ENCODE measurements at places on chromosomes 12 and 14.

DNA sequence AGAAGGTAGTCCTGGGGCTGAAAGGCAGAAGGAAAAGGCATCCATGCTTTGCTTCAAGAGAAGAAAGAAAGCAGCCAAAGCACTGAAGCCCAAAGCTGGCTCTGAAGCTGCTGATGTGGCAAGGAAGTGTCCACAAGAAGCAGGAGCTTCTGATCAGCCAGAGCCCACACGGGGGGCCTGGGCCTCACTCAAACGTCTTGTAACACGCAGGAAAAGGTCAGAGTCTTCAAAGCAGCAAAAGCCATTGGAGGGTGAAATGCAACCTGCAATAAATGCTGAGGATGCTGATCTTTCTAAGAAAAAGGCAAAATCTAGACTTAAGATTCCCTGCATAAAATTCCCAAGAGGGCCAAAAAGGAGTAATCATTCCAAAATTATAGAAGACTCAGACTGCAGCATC lies 3.2 kb downstream of the AKAP5 start:
- no peak for DNase-seq

DNA sequence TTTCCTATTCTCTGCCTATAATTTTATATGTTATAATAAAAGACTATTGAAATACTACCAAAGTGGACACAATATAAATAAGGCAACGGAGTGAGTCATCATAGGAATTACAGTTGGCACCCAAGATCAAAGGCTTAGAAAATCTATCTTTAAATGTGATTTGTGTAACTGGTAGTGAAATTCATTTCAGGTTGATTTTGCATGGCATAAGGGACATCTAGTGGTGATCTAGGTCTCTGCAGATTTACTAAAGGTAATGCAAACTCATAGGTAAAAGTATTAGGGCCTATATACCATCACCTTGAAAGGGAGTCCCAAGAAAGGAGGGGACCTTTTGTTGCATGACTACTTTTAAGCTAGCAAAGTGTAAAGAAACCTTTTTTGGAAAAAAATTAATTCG lies 527.2 kb downstream of the NRXN3 start:
- no peak for DNase-seq

GRCh38 chr12:21983095-21983494 lies 41.9 kb upstream of the ABCC9 start:
- DNase-seq = no peak

GRCh38 chr14:51139121-51139681 lies 44.3 kb upstream of the TRIM9 start:
- DNase-seq = no peak

- DNase-seq = no peak
Measured at GRCh38 chr14:25113394-25113793, 63.4 kb upstream of the STXBP6 start.

DNA sequence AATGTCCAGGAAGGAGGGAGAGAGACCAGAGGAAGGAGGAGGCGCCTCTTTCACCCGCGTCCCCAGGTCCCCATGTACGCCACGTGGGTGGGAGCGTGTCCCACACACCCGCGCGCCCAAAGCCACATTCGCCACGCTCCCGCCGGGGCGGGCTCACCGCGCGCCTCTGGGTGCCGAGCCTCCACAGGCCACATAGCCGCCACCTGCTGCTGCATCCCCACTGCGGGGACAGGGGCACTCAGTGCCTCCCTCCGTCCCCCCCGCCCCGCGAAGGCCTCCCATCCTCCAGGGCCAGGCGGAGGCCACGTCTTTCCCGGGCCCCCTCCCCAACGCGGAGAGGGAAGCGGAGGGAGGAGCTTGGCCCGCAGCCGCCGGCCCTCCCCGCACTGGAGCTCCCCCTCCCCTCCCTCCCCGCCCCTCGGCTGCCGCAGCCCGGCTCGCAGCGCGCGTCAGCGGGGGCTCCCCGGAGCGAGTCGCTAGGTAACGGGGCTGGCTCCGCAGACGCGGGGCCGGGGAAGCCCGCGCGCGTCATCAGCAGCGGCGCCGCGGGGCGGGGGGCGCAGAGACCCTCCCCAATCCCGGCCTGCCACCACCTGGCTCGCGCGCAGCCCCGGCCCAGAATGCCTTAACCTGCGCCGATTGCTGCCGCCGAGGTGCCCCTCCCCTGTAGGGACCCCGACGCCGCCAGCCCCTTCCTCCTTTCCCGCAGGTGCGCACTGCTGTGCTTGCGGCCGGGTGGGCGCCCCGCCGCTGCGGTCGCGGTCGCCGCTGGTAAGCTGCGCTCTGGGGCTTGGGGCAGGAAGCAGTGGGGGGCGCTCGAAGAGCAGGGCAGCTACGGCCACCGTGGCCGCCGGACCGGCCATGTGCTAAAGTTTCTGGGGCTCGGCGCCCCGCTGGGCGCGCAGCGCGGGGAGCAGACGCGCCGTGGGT lies 536 bp upstream of the TUNAR start:
- DNase-seq = no peak

GRCh38 chr12:106301241-106301610 lies 1.3 kb upstream of the TCP11L2 start:
- DNase-seq = no peak

GRCh38 chr12:124350491-124350890 lies 55.6 kb downstream of the RFLNA start:
- DNase-seq = no peak

- DNase-seq = no peak
Measured at GRCh38 chr12:115017346-115017745, 333.4 kb upstream of the TBX3 start.

GRCh38 chr12:56671608-56672007 lies 16.5 kb downstream of the PTGES3 start:
- DNase-seq = no peak

GRCh38 chr12:7750350-7750749 lies 3.2 kb upstream of the CLEC4C start:
- no peak for DNase-seq

GRCh38 chr12:124317400-124317799 lies 22.5 kb downstream of the RFLNA start:
- DNase-seq = no peak

DNA sequence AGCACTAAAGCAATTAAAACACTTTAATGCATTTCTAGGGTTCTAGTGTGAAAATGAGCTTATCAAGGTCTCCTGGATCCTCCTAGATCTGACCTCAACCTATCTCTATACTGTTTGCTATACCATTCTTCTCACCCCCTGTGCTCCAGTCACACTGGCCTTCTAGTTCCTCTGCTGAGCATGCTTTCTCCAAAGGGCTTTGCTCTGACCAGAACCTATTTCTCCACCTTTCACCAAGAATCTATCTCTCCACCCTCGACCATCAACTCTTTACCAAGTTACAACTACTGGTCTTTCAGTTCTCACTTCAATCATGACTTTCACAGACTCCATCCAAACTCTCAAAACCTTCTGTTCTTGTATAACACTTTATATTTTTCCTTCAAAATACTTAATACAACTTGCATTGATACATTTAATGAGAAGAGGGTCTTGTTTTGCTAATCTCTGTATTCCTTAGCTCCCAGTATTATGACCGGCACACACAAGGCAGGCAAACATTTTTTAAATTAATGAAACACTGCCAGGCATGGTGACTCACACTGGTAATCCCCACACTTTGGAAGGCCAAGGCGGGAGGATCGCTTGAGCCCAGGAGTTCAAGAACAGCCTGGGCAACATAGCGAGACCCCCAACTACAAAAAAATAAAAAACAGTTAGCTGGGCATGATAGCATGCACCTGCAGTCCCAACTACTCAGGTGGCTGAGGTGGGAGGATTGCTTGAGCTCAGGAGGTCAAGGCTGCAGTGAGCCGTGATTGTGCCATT lies 22.8 kb downstream of the PPP1R12A start:
- DNase-seq = no peak

DNA sequence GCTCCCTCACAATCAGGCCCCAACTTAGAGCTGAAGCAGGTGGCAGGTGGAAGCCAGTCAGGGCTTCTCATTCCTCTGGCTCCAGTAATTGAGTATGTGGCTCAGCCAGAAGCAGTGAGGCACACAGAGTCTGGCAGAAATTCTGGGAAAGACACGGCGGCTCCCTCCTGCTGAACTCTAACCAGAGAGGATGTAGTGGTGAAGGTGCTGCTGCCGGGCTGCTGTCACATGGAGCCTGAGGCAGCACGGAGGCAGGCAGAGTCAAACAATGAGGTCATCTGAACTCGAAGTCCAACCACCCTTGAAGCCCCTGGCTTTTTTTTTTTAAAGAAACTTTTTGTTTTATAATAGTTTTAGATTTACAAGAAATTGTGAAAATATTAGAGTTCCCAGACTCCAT lies 33.4 kb upstream of the SMOC1 start:
- DNase-seq = no peak

- DNase-seq = no peak
Measured at GRCh38 chr12:105120551-105120950, 13.0 kb downstream of the WASHC4 start.

DNA sequence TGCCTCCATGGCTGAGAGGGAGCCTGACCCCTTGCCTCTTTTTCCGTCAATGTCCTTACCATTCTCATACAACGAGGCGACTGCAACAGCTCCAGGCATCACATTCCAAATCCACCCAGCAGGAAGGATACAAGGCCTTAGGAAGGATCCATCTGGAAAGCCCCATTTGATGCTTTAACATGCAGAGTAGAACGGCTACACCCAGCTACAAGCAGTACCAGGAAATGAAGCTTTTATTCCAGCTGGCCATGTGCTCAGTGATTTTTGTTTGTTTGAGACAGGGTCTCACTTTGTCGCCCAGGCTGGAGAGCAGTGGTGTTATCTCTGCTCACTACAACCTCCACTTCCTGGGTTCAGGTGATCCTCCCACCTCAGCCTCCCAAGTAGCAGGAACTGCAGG lies 124.8 kb downstream of the TMEM132D start:
- DNase-seq = no peak

DNA sequence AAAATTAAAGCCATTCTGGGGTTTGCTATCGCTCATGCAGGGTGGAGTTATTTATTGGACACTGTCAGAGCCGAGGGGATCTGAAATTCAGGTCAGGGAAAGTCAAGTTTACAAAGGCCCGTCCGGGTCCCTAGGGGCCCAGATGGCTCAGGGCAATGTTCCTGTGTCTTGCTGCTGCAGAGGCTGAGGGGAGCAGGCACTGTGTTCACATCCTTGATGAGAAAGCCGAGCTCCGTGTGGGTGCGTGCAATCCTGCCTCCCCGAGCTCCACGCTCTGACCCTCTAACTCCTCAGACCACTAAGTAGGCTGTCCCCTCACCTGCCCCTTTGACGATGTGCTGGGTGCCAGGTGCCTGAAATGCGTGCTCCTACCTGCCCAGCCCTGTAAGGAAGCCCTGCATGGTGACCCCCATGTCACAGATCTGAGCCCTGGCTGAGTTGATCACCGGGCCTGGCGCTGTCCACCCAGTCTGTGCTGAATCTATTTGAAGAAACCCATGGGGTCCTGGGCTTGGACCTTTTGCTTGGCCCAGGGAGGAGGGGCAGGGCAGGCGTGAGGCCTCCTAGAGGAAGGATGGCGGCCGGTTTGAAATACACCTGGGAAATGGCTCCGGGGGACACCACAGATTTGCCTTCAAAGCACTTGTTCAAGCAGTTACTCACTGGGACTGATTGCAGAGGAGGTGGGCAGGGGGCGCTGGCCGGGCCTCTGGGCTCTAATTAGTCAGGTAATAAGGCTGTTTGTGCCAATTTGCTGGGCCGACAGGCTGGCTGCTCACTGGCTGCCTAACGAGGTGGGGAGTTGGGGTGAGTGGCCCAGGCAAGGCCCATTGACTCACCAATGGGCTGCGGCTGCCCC lies 204.3 kb downstream of the KIF26A start:
- no peak for DNase-seq

- DNase-seq = no peak
Measured at GRCh38 chr12:4089121-4089606, 184.4 kb upstream of the CCND2 start.

DNA sequence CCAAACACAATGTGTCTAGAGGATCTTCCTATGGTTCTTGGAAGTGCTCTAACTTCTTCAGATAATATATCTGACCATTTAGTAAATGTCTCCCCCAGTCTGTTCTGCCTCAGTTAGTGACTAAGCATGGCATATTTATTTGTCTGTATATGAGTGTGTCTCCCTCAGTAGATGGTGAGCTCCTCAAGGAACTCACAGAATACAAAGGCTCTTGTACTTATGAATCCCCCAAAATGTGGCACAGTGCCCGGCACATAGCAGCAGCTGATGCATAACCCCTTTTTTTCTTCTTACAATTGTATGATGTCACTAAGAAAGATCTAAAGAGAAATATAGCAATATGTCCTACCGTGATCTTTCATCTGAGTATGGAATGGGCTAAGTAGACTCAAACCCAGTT lies 264.7 kb upstream of the PRICKLE1 start:
- no peak for DNase-seq

DNA sequence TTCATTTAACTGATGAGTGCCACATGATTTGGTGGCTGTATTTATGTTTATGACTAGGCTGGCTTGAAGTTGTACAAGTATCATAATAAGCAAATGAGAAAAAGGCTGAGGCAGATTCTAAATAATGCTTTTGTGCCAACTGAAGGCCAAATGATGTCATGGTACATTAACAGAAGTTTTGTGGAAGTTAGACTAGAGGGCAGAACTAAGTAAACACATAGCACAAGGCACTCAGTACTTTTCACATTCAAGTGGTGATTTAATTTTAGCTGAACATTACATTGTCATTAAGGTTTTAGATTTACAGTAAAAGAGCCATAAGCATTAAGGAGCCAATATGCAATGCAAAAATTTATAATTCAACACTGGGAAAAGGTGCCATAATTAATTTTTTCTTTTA lies 21.1 kb downstream of the PPP1CC start:
- DNase-seq = no peak

GRCh38 chr14:93183596-93184317 lies 940 bp downstream of the MOAP1 start:
- DNase-seq = no peak

DNA sequence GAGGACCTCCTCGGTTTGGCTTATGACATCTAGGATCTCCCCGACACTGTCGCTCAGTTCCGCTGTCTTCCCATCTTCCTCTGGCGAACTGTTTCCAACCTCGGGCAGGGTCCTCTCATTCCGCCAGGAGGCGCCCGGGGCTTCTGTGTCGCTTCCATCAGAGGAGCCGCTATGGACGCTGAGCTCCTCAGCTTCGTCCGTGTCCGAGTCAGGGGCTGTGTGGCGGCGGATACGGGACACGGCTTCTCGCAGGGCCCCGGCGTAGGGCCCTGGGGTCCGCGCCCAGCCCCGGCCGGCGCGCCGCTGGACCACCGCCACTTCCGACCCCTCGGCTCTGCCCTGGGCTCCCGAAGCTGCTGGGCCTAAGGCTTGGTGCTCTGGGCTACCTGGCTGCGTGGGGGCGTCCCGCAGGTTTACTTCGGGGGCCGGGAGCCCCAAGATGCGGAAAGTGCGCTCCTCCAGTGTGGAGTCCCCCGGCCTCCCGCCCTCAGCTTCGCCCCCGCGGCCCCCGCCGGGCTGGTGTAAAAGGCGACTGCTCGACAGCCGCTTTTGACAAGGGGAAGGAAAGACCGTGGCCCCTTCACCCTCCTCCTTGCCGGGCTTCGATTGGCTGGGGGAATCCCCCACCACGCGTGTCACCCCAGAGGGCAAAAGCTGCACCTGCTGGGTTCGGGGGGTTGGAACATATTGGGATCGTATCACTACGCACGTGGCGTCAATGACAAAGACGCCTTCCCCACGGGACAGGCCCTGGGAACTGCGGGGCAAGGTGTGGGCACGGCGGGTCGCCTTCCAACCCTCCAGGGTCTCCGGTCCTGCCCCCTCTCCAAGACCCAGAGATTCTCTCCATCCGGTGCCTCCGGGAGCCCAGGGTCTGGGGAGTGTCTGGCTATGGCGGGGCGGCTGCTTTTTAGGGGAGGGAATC lies 2.1 kb downstream of the DDN start:
- no peak for DNase-seq

- no peak for DNase-seq
Measured at GRCh38 chr12:14310866-14311265, 54.6 kb upstream of the ATF7IP start.

- no peak for DNase-seq
Measured at GRCh38 chr12:90129366-90130030, 420.9 kb upstream of the ATP2B1 start.

Data from HTR-8/SVneo (cell line).